ENCODE measurements at places on chromosomes 2 and 18.
A peak's percentile ranks its signal among the peaks of the same experiment; 100 is the strongest.

- peak; percentile 84 for DNase-seq
These were observed 24.0 kb downstream of the WIPF1 start for GRCh38 chr2:174573621-174574081.

DNA sequence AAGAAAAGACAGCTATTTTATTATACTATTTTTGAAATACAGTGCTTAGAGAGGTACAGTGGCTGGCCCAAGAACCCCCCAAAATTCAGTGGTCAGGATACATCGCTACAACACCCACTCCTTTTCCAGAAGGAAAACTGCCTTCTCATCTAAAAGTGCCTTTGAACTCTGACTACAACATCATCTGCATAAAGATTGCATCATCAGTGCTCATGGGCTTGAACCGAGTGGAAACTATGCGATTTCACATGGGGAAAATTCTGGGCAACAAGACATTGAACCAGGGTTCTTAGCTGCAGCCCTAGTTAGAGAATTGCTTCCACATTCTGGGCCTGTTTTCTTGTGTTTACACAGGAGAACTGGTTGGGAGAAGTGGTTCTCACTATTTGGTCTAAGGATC is 294.6 kb upstream of the SLC14A2 start:
- peak; percentile 23 for DNase-seq

- no peak for DNase-seq
These were observed 167.8 kb upstream of the FOSL2 start for GRCh38 chr2:28224648-28225472.

- no peak for DNase-seq
These were observed 23.6 kb upstream of the COL6A3 start for GRCh38 chr2:237437566-237437965.

DNA sequence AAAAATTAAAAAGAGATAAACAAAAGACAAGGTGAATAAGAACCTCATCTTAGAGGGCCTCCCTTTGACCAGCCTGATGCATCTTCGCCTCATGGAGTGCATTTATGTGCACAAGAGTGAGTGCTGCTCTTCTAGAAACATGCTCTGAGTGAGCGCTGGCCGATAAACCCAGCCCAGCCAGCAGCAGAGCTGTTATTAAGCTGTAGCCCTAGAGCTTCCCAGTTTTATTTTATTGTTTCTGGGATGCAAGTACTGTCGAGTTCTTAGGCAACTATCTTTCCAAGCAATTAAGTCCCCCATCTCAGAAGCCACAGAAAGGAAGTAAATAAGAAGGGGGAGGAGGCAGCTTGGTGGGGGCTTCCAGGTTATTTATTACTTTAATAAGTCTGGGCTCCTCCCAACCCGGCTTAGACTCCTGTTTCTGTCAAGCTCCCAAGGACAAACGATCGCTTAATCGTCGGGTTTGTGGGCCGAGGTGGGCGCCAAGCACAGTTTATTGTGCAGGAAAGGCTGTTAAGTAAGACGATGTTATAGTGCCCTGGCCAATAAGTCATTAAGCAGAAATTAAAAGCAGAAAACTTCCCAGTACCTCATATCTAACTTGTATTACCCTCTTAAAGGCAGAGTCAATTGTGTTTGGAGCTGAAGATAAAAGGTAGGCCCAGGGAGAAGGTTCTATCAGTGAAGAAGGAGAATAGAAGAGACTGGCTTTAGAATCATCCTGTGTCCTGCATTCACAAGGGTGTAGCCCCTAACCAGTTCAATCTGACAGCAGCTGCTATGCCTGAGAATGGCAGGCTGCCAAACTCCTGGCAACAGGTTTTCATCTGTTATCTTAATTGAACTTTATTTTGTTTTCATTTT is 176.3 kb downstream of the PIK3C3 start:
- DNase-seq, result no peak

All from inflammatory macrophage treated with lipopolysaccharide for 4 hours (primary cell).